Activated T-helper 17 cell treated with anti-CD3 and anti-CD28 coated beads, Interleukin-2, amount 50 U/mL, for 72 hours (primary cell): ENCODE measurements at places on chromosomes 13 and 19. TPM values are rescaled to one million over a fixed set of nuclear protein-coding genes. Genes with fewer than 3 reads are reported as not detected.

The ZNF723 gene
- 0.24 TPM for total RNA-seq

The S1PR4 gene
- total RNA-seq: 60.6 TPM

The RTBDN gene
- not detected for total RNA-seq

The LILRB1 gene
- total RNA-seq: not detected

The NAPSA gene
- 86.0 TPM for total RNA-seq

DNA sequence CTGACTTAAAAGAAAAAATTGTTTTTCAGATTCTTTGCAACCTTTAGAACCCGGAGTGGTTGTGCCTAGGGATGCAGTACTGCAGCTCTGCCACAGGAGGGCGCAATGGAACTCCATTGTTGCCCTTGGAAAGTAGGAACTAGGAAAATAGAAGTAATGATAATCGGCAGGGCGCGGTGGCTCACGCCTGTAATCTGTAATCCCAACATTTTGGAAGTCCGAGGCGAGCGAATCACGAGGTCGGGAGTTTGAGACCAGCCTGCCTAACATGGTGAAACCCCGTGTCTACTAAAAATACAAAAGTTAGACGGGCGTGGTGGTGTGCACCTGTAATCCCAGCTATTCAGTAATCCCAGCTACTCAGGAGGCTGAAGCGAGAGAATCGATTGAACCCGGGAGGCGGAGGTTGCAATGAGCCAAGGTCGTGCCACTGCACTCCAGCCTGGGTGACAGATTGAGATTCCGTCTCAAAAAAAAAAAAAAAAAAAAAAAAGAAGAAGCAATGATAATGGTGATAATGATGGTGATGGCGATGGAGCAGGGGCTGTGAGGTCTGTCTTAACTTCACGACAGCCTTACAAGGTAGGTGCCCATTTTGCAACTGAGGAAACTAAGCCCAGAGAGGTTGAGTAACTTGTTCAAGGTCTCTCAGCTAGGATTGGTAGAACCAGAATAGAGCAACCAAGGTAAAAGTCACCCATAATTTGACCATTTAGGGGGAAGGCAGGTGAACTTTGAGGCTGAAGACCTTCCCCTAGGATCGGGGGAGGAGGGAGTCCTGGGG, 5.5 kb upstream of the ADAMTS10 start:
- peak; percentile 38 for ATAC-seq

GRCh38 chr13:112819816-112820215, 130.0 kb downstream of the ATP11A start:
- no peak for ATAC-seq
